ENCODE measurements at places on chromosomes 12 and 14.

DNA sequence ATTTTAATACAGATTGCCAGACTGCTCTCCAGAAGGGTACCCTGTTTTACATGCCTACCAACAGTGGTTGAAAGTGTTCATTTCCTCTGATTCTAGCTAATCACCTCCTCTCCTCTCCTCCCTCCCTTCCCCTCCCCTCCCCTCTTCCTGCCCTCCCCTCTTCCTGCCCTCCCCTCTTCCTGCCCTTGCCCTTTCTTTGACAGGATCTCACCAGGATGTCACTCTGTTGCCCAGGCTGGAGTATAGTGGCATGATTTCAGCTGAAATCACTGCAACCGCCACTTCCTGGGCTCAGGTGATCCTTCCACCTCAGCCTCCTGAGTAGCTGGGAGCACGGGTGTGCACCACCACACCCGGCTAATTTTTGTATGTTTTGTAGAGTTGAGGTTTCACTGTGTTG is 24.7 kb downstream of the APAF1 start:
- no peak for DNase-seq

DNA sequence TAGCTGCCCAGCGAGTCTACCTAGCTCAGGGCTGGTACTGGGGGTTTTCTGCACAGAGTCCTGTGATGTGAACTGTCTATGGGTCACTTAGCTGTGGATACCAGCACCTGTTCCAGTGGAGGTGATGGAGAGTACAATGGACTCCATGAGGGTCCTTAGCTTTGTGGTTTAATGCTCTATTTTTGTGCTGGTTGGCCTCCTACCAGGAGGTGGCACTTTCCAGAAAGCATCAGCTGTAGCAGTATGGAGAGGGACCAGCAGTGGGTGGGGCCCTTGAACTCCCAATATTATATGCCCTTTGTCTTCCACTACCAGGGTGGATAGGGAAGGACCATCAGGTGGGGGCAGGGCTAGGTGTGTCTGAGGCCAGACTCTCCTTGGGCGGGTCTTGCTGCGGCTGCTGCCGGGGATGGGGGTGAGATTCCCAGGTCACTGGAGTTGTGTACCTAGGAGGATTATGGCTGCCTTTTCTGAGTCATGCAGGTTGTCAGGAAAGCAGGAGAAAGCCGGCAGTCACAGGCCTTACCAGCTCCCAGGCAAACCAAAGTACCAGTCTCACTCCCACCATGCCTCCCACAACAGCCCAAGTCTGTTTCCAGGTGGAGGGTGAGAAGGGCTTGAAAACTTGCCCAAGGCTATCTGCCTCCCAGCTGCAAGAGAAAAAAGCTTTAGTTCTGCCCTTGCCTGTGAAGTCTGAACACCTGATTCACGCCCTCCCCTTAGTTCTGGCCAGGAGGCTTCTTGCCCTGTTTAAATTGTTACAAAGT is 163.0 kb upstream of the NUDT4 start:
- no peak for DNase-seq

- DNase-seq, result no peak
Measured at GRCh38 chr12:104469066-104469465, 12.3 kb downstream of the CHST11 start.

GRCh38 chr14:22538671-22539228 is 50.3 kb downstream of the DAD1 start:
- DNase-seq, result no peak

DNA sequence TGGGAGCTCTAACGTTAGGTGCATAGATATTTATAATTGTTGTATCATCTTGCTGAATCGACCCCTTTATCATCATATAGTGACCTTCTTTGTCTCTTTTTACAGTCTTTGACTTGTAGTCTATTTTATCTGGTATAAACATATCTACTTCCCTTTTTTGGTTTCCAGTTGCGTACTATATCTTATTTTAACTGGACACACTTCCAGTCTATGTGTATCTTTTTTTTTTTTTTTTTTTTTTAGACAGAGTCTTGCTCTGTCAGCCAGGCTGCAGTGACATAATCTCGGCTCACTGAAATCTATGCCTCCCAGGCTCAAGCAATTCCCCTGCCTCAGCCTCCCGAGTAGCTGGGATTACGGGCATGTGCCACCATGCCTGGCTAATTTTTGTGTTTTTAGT is 41.9 kb upstream of the ZFP36L1 start:
- no peak for DNase-seq

- no peak for DNase-seq
Measured at GRCh38 chr12:32478858-32479725, 79.7 kb downstream of the FGD4 start.

- DNase-seq, result no peak
Measured at GRCh38 chr14:24699052-24699451, 65.1 kb upstream of the GZMB start.

GRCh38 chr14:30990770-30991169 is 34.7 kb upstream of the AP4S1 start:
- no peak for DNase-seq

GRCh38 chr12:68259318-68259940 is 6.0 kb upstream of the IL22 start:
- no peak for DNase-seq

GRCh38 chr14:36070031-36070719 is 106.3 kb downstream of the PTCSC3 start:
- peak; percentile 65 for DNase-seq

DNA sequence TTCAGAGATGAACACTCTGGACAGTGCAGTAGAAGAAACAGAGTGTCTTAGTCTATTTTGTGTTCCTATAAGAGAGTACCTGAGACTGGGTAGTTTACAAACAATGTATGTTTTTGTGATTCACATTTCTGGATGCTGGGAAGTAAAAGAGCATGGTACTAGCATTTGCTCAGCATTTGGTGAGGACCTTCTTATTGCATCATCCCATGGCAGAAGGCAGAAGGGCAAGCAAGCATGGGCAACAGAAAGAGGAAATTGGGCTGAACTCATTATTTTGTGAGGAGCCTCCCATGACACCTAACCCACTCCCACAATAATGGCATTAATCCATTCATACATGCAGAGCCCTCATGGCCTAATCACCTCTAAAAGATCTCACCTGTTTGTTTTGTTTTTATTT is 8.0 kb downstream of the ANKS1B start:
- no peak for DNase-seq

GRCh38 chr14:65832431-65833266 is 420.1 kb downstream of the FUT8 start:
- DNase-seq, result no peak

GRCh38 chr14:103130965-103131364 is 7.7 kb downstream of the TNFAIP2 start:
- DNase-seq, result no peak

DNA sequence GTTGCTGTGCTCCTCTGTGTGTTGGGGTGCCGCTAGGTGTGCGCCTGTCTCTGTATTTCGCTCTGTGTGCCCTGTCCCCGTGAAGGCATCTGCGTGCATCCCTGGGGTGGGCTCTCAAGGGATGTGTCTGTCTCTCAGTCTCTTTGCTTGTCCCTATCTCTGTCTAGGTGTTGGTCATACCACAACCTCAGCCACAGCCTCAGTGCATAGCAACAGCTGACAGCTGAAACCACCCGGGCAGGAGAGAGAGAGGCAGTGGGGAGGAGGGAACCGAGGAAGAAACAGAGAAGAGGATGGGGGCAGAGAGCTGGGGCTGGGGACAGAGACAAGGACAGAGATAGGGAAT is 953 bp upstream of the NXPH4 start:
- no peak for DNase-seq

DNA sequence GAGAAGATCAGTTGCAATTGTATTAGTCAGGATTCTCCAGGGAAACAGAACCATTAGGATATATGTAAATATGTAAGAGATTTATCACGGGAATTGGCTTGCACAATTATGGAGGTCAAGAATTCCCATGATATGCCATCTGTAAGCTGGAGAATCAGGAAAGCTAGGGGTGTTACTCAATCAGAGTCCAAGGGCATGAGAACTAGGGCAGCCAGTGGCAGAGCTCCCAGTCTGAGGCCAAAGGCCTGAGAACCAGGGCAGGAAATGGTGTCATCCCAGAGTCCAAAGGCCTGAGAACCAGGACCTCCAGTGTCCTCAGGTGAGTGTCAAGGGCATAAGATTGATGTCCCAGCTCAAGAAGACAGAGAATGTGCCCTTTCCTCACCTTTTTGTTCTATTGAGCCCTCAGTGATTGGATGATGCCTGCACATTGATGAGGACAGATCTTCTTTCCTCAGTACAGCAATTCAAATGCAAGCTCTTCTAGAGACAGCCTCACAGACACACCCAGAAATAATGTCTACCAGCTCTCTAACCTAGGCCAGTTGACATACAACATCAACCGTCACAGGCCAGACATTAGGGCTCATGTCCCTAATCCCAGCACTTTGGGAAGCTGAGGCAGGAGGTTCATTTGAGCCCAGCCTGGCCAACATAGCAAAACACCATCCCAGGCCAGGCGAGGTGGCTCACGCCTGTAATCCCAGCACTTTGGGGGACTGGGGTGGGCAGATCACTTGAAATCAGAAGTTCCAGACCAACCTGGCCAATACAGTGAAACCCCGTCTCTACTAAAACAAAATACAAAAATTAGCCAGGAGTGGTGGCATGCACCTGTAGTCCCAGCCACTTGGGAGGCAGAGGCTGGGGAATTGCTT is 34.9 kb upstream of the ZNF740 start:
- no peak for DNase-seq

DNA sequence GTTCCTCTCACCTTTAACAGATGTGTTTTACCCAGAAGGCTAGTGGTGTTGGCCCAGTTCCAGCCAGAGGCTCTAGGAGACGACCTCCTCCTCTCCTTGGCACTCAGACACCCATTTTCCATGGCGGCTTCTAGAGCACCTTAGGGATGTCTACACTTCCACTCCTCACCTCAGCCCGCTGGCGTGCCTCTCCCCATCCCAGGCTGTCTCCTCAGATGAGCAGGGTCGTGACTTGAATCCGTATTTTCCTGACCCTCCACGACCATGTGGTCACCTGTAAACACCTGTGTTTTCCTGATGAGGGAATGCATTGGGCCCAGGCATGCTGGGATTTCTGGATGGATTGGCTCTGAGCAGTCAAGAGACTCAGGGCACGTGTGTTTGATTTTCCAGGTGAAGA is 21.8 kb upstream of the RIN3 start:
- no peak for DNase-seq

DNA sequence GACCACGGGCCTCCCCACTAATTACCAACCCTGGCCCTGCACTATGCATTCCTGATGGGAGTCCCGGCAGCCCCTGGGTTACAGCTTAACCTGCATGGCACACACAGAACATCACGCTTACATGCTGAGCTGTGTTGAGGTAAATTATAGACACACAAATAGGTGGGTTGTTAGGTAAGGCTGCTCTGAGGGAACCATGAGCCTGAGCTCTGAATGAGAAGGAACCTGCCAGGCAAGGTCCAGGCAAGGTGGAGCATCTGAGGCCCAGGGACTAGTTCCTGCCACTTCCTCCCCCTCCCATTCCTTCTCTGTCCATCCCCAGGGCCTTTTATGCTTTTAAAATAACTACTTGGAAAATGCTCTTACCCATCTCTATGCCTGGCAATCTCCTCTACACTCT is 82.7 kb upstream of the ESRRB start:
- DNase-seq, result no peak

- no peak for DNase-seq
Measured at GRCh38 chr12:131095826-131096680, 142.3 kb downstream of the ADGRD1 start.

DNA sequence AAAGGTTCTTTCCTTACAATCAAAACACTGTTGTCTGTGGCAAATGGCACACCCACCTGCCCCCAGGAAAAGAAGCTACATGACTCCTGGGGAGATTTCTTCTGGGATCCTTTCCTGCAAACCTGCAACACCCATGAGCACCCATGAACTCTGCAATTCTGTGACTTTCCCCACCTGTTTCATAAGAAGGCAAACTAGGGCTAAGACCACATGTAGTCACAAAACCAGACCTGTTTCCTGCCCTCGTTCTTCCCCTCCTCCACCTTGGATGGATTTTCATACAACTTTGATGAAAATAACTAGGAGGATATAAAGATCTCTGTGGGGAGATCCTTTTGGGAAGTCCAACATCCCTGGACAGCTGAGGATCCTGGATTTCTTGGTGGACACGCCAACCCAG is 1084.7 kb downstream of the BCL11B start:
- no peak for DNase-seq

GRCh38 chr14:105472486-105472991 is 2.1 kb upstream of the CRIP2 start:
- no peak for DNase-seq

DNA sequence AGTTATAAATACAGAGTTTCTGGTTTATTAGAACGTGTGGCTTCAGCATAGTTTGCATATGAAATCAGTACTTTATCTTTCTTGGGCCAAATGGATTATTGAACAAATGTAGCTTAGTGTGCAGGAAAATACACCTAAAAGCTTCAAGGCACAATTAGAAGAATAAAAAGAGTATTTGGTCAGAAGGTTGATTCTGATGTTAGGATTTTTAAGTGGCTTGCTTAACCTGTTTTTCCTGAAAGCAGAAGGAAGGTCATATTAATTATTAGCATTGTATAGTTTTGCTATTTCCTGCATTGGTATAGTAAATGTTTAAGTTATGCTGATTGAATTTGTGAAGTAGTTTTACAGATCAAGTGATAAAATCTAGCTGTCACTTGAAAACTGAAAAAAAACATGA is 31.0 kb upstream of the GNS start:
- no peak for DNase-seq

- no peak for DNase-seq
Measured at GRCh38 chr12:91100906-91101305, 10.4 kb downstream of the LUM start.

DNA sequence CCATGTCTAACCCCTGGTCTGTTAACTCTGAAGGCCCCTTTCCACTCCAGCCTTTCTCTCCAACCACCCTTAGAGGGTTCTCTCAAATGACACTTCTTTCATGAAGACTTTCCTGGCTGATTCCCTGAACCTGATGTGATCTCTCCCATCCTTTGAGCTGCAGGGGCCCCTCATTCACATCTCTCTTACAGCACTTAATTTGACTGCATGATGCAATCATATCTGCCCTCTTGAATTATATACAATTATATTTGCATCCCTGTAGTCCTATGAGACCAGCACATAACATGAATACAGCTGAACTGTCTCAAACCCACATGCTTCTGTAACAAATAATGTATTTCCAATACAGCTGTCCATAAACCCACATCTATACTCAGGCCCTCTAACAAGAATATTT is 56.4 kb downstream of the PPP2R5E start:
- DNase-seq, result no peak

DNA sequence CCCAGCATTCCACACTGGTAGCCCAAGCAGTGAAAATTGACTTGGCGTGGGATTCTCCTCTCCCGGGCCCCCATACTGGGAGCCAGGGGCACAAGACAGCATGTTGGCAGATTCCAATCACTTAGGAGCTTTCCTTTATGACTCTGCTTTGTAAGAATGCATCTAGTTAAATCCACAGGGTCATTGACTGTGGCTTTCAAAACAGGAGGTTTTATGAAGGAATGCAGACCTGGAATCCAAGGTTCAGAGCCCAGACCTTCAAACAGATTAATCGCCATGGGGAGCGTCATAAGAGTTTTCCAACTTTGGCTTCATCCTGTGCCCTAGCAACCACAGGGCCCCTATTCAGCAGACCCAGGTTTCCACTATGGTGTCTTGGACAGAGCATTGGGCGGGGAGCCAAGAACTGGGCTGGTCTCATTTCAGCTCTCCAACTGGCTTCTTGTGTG is 76.4 kb upstream of the RMST start:
- DNase-seq, result no peak
